ENCODE measurements at places on chromosomes 4 and X. TPM values are rescaled to one million over a fixed set of nuclear protein-coding genes. Genes with fewer than 3 reads are reported as not detected.

Gene PPEF2
- total RNA-seq: not detected

Gene FAM9B
- not detected for total RNA-seq

Gene TEX11
- not detected for total RNA-seq

Gene ADAMTS3
- 6.2 TPM for total RNA-seq

Gene RAI2
- total RNA-seq: 33.8 TPM

Gene ADRA2C
- 56.4 TPM for total RNA-seq

Gene FAT4
- total RNA-seq: 22.8 TPM

Gene BEND2
- total RNA-seq: not detected

Gene TMPRSS11A
- not detected for total RNA-seq

Gene NSG1
- total RNA-seq: 0.42 TPM

Gene NPY2R
- not detected for total RNA-seq

Gene FREM3
- not detected for total RNA-seq

Gene LAMP2
- 92.5 TPM for total RNA-seq

Gene KCNE5
- 0.29 TPM for total RNA-seq

Gene HEPH
- 54.0 TPM for total RNA-seq

Gene F8A2
- not detected for total RNA-seq

Gene MUC7
- total RNA-seq: not detected

Gene HSD17B13
- total RNA-seq: 0.24 TPM

Gene GABRG1
- total RNA-seq: 0.05 TPM

Gene ETDB
- total RNA-seq: not detected

Gene SMIM10L2A
- 0.42 TPM for total RNA-seq

Gene FRMPD4
- 0.10 TPM for total RNA-seq

Gene DKC1
- total RNA-seq: 21.6 TPM

Gene EVC2
- 7.0 TPM for total RNA-seq

Gene CCSER1
- 7.0 TPM for total RNA-seq

Gene LINC00632
- 742 TPM for total RNA-seq

Gene PAGE2B
- not detected for total RNA-seq

Gene RHOH
- 3.2 TPM for total RNA-seq

Gene SSX2
- total RNA-seq: not detected

Gene BANK1
- total RNA-seq: 4.9 TPM

Gene HTN1
- not detected for total RNA-seq

Gene SPP1
- total RNA-seq: 553 TPM

Gene RPA4
- total RNA-seq: 1.4 TPM

Gene TLR3
- 13.8 TPM for total RNA-seq

Gene MSANTD1
- 0.71 TPM for total RNA-seq

Gene TMEM192
- total RNA-seq: 13.8 TPM

Gene LONRF3
- 5.7 TPM for total RNA-seq

Gene NHS
- total RNA-seq: 12.2 TPM

Gene XAGE1A
- total RNA-seq: not detected

Gene AADAT
- total RNA-seq: 4.4 TPM
